ENCODE measurements at places on chromosomes 13 and 19.

DNA sequence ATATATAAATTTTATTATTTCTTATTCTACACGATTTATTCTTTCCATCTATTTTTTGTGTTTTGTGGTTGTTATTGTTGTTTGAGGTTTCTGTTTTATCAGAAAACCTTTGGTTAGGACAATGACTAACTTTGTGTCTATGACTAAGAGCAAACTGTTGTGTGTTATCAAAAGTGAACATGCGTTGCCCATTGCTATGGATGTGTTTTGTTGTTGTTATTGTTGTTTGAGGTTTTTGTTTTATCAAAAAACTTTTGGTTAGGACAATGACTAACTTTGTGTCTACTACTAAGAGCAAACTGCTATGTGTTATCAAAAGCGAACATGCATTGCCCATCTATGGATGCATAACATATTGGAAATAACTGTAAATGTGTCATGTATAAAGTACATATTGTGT lies 692.3 kb downstream of the SLITRK1 start:
- no peak for DNase-seq

- no peak for DNase-seq
These were observed 2.2 kb upstream of the TNFRSF19 start for GRCh38 chr13:23567906-23568460.

DNA sequence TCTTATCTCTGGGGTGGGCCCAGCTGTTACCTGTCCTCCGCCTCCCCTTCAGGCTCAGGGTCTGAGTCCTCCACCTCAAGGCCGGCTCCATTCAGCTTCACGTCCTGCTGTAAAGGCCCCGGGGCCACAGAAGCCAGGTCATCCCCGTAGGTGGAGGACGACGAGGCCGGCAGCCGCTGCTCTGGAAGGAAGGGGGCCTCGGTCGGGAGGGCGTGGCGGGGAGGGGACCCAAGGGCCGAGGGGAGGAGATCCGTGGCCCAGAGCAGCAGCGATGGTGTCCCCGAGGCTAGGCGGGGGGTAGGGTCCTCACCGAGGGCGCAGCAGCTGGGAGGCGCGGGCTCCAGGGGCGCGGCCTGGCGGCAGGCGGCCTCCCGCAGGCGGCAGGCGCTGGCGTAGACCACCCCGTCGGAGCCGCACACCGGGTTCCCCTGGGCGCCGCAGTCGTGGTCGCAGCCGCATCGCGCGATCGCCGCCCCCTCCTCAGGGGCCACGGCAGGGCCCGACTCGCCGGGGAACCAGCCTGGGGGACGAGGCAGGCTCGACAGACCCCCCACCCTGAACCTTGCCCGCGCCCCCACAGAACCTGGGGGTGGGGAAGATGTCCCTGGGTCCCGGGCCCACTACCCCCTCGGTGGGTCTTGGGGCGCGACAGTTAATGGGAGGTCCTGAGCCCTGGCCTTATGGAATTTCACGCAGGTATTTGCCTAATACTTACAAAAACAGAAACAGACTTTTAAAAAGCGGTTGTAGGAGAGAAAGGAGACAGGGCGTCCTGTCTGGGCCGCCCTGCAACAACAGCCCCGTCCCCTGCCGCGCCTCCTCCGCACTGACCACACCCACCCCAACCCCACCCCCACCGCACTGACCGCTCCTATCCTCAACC lies 7.6 kb downstream of the F2RL3 start:
- DNase-seq, result no peak

- no peak for DNase-seq
These were observed 133.0 kb downstream of the URI1 start for GRCh38 chr19:30074741-30075715.

- DNase-seq, result no peak
These were observed 70.2 kb downstream of the KLF5 start for GRCh38 chr13:73129023-73129422.

- no peak for DNase-seq
These were observed 6.3 kb downstream of the DACT3 start for GRCh38 chr19:46654621-46655152.

GRCh38 chr13:99980201-99980823 lies 1.3 kb upstream of the ZIC2 start:
- no peak for DNase-seq

DNA sequence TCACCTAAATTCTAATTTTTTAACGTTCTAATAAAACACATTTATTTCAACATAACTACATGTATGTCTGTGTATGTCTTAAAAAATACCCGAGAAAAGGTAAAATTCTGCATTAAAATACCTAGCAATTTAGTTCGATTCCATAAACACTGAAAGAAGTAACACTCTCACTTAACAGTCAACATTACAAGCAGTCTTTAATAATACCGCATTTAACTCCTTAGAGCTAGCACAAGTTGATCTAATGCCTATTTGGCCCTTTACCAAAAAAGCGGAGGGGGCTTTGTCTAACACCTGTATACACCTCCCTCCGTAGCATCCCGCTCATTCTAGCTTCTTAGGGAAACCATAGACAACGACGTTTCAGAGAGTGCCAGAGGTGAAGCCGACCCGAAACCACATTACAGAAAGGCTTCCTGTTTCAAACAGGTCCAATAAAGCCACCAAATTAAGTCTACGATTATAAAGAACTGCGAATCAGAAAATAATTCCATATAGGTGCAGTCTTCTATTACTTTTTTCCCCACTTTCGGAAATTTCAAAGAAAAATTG lies 1.2 kb downstream of the SPART start:
- no peak for DNase-seq

DNA sequence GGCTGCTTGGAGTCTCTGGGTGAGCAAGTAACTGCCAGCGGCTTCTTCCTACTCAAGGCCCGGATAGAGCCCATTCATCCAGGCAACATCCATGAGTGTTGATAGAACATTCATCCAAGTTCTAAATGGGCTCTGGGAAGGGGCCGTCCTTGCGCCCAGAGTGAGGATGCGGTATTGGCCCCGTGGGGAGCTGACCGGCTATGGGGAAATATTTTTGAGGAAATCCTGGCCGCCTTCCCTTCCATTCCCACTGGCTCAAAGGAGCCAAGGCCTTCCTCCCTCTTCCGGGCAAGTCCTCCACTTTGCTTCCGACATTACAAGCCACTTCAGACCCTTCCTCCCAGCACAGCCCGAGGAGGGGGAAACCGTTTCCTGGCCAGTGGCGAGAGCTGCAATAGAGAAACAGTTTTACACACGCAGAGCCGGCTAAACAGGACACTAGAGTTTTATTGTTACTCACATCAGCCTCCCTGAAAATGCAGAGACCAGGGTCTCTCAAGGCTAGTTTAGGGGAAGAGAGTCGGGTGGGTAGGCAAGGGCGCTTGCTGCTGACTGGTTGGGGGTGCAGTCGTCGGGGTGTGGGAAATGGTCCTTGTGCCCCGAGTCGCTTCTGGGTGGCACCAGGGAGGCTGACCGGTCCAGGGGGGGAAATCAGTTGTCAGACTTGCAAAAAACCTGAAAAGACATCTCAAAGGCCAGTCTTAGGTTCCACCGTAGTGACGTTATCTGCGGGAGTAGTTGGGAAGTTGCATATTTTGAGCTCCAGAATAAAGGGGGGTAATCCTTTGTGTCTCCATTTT lies 37.5 kb downstream of the C13orf46 start:
- DNase-seq, result no peak

GRCh38 chr13:73321043-73321442 lies 262.2 kb downstream of the KLF5 start:
- DNase-seq, result no peak

DNA sequence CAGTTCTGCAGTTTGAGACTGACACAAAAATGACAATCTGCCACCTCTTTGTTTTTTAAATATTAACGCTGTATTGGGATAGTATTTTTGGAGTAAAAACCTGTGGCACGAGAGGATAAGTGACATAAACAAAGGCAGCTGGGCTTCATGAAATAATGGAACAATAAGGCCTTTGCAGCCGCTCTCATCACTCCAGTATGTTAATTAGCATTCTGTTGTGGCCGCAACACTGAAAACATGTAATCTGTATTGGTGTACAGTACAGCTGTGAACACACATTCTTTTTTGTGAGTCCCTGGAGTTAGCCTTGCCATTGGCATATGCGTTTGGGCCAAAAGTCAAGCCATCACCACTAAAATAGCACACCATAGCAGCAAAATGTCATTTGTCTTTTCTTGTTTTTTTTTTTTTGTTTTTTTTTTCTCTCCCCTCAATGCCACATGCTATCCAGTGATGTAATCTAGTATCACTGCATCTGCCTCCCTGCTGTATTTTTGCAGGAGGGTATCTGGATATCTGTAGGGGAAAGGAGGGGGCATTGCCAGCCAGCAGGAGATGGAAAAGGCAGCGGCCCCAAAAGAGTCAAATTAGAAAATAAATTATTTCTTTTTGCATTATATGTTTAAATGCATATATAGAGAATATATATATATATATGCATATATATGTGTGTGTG lies 885 bp upstream of the ZNF536 start:
- no peak for DNase-seq

DNA sequence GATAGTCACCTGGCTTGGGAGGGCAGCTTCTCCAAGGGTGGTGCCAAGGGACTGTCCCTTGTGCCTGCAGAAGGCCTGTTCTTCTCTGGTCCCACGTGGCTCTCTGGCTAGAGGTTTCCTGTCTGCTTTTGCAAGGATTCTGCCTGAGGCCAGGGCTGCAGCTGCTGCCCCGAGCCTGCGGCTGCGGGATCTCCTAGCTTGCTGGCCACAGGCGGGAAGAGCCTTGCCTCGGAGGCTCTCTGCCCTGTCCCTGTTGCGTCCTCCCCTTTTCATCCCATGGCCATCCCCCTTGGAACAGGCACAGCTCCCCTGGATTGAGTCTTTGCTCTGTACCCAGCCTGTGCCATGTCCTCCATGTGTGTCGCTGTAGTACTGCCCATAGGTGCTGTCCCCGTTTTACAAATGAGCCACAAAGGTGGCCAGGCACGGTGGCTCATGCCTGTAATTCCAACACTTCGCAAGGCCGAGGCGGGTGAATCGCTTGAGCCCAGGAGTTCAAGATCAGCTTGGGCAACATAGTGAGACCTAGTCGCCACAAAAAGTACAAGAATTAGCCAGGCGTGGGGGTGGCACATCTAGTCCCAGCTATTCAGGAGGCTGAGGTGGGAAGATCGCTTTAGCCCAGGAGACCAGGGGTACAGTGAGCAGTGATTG lies 9.1 kb downstream of the IRF3 start:
- no peak for DNase-seq

GRCh38 chr13:34967851-34968562 lies 25.9 kb downstream of the NBEA start:
- DNase-seq, result no peak

DNA sequence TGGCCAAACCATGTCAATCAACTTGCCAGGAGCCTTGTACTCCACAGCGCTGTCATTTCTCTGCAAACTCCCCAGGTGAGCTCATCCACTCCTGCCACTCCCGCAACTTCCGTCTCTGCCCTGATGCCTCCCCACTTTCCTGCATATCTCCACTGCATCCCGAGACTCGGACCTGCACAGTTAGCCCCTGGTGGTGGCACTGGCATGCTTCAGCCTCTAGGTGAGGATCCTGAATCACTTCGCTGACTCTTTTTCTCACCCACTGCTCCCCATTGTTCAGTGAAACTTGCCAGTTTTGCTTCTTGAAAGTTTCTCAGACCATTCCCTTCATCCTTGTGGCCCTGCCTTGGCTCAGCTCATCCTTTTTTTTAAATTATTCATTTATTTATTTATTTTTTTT lies 3.4 kb upstream of the CTU1 start:
- DNase-seq, result no peak

DNA sequence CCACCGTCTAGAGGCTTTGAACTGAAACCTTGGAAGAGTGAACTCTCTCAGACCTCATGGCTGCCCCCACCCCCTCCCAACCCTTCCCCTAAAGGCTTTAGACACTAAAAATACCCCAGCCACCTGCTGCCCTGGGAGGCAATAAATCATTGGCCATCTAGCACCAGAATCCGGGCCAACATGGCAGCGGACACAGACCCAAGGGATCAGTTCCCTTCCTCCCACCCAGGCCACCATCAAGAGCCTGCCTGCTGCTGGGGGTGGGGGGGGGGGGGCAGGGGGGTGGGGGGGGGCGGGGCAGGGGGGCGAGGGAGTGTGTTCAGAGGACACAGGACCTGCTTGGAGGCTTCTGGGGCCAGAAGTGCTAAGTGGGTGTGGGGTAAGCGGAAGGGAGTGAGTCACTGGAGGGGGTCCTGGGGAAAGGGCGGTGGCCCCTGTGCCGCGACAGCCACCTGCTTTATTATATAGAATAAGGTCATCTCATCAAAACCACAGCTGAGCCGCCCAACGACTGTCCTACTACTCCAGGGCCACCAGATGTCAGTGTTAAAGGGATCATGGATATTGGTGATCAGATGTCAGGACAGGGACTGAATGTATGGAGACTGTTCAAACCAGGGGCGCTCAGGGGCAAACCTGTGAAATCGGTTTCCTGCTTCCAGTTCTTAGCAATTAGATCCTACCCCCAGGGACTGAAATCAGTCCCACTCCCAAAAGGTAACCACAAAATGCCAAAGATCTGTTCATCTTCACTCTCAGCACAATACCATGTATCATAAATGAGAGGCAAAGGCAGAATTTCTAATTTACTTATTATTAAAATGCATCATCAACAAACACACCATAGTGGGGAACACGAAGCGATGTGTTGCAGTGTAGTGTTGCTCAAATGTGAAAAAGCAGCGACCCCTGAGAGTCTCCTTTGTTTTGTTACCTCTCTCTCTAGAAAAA lies 24.3 kb downstream of the ARL11 start:
- DNase-seq, result no peak

GRCh38 chr13:49679246-49679645 lies 12.0 kb downstream of the EBPL start:
- no peak for DNase-seq

GRCh38 chr13:101026736-101027398 lies 352.3 kb upstream of the TMTC4 start:
- no peak for DNase-seq

DNA sequence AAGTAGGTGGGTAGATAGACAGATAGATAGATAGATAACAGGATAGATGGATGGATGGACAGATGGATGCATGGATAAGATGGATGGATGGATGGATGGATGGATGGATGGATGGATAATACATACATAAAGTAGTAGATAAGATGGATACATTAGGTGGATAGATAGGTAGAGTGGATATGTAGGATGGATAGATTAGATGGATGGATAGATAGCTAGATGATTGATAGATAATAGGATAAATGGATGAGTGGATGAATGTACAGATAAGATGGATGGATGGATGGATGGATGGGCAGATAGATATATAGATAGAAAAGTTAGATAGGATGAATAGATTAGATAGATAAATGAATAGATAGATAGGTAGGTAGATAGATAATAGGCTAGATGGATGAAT lies 2.1 kb downstream of the CYP4F3 start:
- no peak for DNase-seq

- no peak for DNase-seq
These were observed 145.6 kb upstream of the KLHL1 start for GRCh38 chr13:70253834-70254233.

- DNase-seq, result no peak
These were observed at the start of gene TEX26 for GRCh38 chr13:30932481-30933353. TEX26 (plus strand) TSS chr13:30932656; CDS start chr13:30932716, 60 bp downstream.

- no peak for DNase-seq
These were observed 108.5 kb downstream of the PTPRS start for GRCh38 chr19:5231857-5232678.

GRCh38 chr13:49063497-49063896 lies 87.8 kb downstream of the FNDC3A start:
- no peak for DNase-seq

All from stimulated activated CD8-positive, alpha-beta memory T cell treated with anti-CD3 and anti-CD28 coated beads, Interleukin-15, amount 100 ng/mL, for 1 hour (primary cell).